ENCODE measurements at places on chromosomes 5 and 9.

DNA sequence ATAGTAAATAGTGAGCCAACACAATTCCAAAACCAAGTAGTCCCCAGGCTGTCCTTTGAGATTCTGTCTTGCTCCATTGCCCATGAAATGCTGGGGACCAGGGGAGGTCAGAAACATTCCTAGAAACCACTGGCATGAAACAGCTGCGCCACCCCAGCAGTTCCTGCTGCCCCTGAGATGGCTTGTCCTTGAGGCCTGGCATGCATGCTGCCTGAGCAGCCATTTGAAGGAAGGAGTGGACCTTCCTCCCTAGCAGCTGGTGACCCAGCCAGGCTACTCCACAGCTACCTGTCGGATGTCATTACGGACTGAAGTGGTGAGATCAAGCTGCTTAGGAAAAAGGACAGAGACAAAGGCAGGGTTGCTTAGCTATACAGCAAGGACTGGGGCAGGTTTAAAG is 260.6 kb downstream of the DENND1A start:
- DNase-seq, result no peak

- DNase-seq, result no peak
These were observed 232.3 kb upstream of the IRX2 start for GRCh38 chr5:2983583-2984300.

- DNase-seq, result no peak
These were observed 91.6 kb downstream of the UBE2QL1 start for GRCh38 chr5:6540111-6540827.

- DNase-seq, result no peak
These were observed 457.9 kb upstream of the PTGER4 start for GRCh38 chr5:40221796-40222195.

GRCh38 chr5:126970517-126971017 is 59.8 kb downstream of the MARCHF3 start:
- no peak for DNase-seq

GRCh38 chr9:32832346-32832745 is 49.0 kb downstream of the TMEM215 start:
- no peak for DNase-seq

GRCh38 chr5:138753794-138754698 is 821 bp downstream of the CTNNA1 start:
- peak; percentile 64 for DNase-seq

DNA sequence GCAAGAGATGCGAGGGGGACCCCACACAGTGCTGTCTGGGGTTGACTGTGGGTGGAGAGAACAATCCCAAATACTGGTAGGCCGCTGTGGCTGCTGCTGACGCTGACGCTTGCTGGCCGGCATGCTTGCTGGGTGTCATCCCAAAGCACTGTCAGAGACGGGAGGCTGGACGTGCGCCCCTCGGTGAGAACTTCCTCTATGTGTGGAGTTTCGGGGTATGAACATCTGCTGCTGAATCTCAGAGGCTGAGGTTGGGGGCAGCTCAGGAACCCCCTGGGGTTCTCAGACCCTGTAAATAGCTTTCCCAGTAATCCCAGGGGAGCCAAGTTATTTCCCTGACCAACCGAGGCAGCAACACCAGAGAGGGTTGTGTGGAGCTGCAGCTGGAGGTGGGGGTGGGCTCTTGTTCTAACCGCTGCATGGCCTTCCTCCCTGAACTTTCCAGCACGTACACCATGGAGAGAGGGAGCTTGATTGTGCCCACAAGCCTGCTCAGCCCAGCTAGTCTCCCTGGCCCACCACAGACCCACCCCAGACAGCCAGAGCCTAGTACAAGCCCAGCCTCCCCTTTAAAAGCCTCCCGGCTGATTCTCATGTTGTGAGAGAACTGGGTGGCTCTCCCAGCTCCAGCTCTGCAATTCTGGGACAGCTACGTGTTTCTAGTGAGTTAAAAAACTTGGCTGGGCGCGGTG is 21.8 kb upstream of the SLC12A7 start:
- DNase-seq, result no peak

DNA sequence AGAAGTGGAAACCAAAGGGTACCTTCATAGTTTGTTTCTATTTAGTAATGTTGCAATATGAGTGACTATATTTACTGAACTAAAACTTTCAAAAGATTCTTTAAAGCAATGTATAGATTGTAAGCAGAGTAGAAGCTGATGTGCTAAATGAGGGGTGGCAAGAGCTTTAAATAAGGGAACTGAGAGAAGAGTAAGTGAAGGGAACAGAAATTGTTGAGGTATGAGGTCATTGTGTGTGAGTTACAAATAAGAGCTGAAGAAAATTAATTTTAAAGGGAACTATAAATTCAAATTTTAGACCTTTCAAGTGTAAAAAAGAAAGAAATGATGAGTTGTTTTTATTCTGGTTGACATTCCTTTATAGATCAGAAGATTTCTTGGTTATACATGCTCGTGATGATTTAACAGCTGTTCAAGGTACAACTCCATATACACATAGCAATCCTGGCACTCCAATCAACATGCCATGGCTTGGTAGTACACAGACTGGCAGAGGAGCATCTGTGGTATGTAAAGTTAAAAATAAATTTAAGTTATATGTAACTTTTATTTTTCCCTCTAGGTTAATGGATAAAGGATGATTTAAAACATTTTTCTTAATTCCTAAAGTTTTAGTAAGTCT is 135.1 kb upstream of the TNFAIP8 start:
- no peak for DNase-seq

- no peak for DNase-seq
These were observed 390.9 kb upstream of the DAB2 start for GRCh38 chr5:39815711-39816110.

DNA sequence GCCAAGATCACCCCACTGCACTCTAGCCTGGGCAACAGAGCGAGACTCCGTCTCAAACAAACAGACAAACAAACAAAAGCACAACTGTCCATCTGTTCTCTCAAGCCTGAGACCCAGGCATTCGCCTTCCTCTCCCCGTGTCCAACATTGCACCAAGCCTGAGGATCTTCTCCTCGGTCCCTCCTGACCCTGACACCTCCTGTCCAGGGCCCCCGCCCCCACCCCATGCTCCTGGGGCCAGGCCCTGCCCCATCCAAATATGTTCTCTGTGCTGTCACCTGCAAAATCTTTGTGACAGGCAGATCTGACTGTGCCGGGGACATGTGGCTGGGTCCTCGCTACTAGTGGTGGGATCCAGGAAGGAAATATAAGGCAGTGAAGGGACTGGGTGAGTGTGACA is 33.4 kb upstream of the UNC5A start:
- no peak for DNase-seq

DNA sequence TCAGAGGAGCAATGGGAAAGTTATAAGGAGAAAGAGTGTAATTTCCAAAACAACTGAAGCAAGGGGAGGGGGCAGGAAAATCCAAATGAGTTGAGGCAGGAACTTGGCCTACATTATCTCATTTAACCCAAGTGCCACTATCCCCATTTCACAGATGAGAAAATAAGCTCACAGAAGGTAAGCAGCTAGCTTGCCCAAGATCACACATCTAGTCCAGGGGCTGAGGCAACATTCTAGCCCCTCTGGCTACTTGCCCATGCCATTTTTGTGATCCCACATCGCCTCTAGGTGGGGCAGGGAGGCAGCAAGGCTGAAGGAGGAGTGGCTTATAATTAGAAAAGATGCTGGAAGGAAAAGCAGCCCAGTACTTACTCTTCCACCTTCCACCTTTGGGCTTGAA is 2.6 kb upstream of the PSIP1 start:
- peak; percentile 12 for DNase-seq

Data from stimulated activated CD4-positive, alpha-beta T cell treated with anti-CD3 and anti-CD28 coated beads, Interleukin-2, amount 100 ng/mL, for 24 hours (primary cell).